NCI-H1694 (cell line): ENCODE measurements at places on chromosomes 2 and 18.
A peak's percentile ranks its signal among the peaks of the same experiment; 100 is the strongest.

- DNase-seq, result no peak
These were observed 4.3 kb upstream of the PDCD1 start for GRCh38 chr2:241862775-241863535.

DNA sequence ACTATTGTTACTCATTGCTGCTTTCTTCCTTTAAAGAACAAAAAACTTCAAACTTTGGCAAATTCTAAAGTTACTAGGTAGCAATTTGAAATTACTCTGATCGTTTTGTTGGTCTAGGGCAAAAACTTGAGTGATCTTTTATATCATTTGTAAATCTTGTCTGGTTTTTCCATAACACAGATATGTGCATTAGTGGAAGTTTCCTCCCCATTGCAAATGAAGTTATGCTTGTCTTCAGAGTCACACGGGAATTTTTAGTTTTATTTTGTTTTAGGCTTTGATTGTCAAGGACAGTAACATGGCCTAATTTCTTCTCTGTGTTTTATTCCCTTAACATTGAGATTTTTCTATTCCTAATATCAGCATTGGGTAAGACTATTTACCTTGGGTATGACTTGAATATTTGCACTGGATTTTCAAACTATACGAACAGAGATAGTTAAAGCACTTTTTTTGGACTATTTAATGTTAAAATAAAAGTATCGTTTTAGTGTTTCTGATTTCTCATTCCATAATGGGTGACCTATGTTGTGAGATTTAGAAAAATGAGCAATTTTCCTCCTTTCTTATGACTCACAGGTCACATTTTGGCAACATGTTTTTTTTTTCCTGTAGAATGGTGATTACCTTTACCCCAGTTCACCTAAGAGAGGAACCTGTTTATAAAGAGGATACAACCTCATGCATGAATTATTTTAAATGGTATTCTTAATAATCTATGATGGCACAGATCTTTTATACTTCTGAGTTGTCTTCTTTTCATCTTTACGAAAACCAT lies 65.0 kb downstream of the BABAM2 start:
- DNase-seq, result no peak

GRCh38 chr2:60861736-60862135 lies 19.6 kb upstream of the REL start:
- DNase-seq, result no peak

DNA sequence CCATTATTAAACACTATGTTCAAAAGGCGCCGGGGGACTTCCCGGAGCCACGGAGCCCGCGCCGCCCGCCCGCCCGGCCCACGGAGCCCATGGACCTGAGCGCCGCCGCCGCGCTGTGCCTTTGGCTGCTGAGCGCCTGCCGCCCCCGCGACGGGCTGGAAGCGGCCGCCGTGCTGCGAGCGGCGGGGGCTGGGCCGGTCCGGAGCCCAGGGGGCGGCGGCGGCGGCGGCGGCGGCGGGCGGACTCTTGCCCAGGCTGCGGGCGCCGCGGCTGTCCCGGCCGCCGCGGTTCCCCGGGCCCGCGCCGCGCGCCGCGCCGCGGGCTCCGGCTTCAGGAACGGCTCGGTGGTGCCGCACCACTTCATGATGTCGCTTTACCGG lies 197 bp downstream of the GDF7 start:
- DNase-seq, result no peak

DNA sequence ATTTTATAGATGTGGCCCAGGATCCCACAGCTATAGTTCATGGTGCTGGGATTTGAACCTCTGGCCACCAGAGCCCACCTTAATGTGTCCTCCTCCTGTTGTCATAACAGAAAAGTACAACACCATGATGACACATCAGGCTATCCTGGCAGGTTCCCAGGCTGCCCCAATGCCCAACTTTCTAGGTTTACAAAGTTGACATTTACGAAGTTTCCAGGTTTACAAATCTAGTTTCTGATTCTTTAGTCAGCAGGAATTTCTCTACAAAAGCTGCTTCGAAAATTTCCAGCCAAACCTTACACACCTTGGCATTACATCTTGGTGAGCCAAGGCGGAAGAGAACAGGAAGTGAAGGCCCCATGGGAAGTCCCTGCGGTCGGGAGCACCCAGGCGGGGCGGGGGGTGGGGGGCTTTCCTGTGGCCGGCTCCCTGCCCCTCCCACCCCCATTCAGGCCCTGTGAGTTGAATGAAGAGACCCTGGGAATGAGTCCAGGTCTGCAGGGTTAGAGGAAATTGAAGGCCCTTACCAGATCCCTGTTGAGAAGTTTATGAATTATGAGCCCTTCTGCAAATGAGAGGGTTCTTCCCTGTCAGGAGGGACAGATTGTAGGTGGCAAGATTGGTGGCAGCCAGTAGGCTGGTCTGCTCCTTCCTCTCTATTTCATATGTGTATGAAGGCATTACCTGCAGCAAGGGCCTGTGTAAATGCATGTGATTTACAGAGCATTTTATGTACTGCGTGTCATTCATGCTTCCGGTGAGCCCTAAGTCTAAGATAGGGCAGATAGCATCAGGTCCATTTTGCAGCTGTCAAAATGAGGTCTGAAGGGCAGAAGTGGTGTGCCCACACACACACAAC lies 11.1 kb upstream of the IL1RN start:
- no peak for DNase-seq

GRCh38 chr2:68824831-68825230 lies 46.4 kb downstream of the BMP10 start:
- DNase-seq, result no peak

DNA sequence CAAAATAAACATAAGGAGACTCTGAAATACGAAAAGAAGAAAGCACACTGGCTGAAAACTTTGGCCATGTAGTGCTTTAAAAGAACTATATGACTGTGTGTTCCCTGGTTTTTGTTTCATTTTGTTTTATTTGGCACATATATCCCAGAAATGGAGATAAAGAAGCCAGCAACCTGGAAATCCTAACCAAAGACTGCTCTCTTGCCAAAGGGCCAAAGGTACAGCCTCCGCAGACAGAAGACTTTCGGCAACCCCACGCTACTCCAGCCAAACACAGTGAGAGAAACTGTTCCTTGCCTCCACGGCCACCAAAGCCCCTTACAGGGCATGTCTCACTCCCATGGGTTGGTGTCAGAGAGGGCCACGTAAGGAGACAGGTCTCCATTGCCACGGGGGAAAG lies 381.2 kb upstream of the NETO1 start:
- no peak for DNase-seq

GRCh38 chr2:121260370-121261154 lies 24.4 kb downstream of the TFCP2L1 start:
- peak; percentile 78 for DNase-seq

GRCh38 chr2:205637779-205638503 lies 44.4 kb upstream of the NRP2 start:
- no peak for DNase-seq

GRCh38 chr2:128642316-128642715 lies 323.6 kb upstream of the HS6ST1 start:
- DNase-seq, result no peak

GRCh38 chr2:101295895-101296294 lies 12.6 kb downstream of the RNF149 start:
- DNase-seq, result no peak

- DNase-seq, result no peak
These were observed 9.1 kb upstream of the PRELID3A start for GRCh38 chr18:12398625-12399024.

GRCh38 chr2:69965756-69966445 lies 4.5 kb upstream of the ASPRV1 start:
- DNase-seq, result no peak

- DNase-seq, result no peak
These were observed 219.2 kb downstream of the MTX2 start for GRCh38 chr2:176488431-176488830.

GRCh38 chr2:129915303-129915840 lies 64.1 kb upstream of the RAB6C start:
- no peak for DNase-seq

DNA sequence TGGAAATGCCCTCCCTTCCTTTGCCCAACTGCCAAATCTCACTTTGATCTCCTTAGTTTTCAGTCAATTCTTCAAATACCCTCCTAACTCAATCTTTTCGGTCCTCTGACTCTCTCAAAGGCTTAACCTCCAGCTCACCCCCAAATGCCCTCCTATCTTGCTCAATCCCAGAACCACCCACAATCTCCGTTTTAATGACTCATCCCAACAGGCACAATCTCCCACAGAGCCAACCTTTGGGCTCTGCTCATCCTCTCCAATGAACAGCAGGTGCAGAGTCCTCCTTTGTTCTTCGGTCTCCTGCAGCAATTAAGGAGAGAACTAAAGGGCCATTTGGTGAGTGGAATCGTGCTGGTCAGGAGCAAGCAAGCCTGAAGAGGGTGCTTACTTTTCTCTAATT lies 366.1 kb upstream of the CRIM1 start:
- DNase-seq, result no peak

- no peak for DNase-seq
These were observed 163.6 kb upstream of the COL3A1 start for GRCh38 chr2:188810586-188810985.

DNA sequence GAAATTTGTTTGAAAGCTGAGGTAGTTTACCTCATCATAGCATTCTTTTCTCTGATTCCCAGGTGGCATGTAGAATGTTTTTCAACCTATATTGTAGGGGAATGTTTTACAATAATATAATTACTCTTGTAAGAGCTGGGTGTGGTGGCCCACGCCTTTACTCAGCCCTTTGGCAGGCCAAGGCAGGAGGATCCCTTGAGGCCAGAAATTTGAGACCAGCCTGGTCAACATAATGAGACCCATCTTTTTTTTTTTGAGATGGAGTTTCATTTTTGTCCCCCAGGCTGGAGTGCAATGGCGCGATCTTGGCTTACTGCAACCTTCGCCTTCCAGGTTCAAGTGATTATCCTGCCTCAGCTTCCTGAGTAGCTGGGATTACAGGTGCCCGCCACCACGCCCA lies 3.6 kb downstream of the USP39 start:
- no peak for DNase-seq

DNA sequence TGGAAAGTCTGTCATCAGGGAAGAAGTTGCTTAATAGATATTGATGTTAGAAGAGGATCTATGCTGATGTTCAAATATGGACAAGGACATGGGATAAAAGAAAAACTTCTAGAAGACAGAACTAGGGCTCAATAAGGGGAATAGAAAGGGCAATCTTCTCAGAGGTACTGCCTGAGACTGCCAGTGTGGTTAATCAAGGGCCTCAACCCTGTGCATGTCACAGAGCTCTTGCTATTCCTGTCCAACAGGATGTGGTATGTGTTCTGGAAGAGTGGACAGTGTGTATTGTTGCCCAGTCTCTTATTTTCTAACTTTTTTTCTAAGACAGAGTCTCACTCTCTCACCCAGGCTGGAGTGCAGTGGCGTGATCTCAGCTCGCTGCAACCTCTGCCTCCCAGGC lies 27.8 kb upstream of the RNF125 start:
- no peak for DNase-seq
